Heart left ventricle (tissue), 16 donors: ENCODE measurements at places on chromosomes 2 and 18. TPM values are rescaled to one million over a fixed set of nuclear protein-coding genes. Genes with fewer than 3 reads are reported as not detected.

DNA sequence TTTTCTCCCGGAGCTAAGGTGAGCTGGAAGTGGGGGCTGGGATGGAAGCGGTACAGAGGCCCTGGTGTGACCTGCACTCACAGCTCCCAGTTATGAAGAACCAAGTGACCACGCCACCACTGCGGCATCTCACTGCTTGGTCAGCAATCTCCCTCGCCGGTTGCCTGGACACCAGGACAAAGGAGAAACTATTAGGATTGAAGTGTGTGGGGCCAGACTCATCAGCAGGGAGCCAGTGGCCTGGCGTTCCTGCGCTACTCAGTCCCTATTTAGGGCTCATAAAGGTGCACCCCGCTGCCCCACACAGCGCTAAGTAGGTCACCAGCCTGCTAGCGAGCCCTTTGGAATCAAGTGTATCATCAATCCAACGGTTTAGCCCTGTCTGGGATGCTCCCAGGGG, 82.9 kb downstream of the ZCCHC2 start:
- no peak for DNase-seq

DNA sequence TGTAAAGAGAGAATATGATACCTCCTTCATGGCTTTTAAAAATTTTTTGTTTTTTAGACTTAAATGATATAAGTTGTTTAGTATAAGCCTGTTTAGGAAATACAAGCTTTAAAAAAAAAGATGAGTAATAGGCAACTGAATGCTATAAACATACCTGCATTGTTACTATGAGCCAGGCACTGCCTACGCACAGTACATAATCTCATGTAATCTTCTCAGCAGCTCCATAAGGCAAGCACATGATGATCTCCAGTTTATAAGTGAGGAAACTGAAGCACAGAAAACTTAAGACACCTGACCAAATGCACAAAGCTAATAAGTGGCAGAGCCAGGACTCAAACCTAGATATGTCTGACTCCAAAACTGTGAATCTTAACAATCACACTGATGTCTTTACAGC, 156.3 kb upstream of the SLC1A4 start:
- no peak for DNase-seq

- DNase-seq, result no peak
Observed at GRCh38 chr2:134290358-134290757, 36.5 kb downstream of the MGAT5 start.

GRCh38 chr2:121386707-121387106, 101.7 kb upstream of the TFCP2L1 start:
- no peak for DNase-seq

Gene MEP1B
- not detected for total RNA-seq

- DNase-seq, result no peak
Observed at GRCh38 chr2:36807223-36807886, 110.8 kb downstream of the VIT start.

GRCh38 chr2:64017811-64018700, 1.2 kb downstream of the VPS54 start:
- DNase-seq, result no peak

- no peak for DNase-seq
Observed at GRCh38 chr18:41323044-41323443, 632.0 kb upstream of the PIK3C3 start.

Gene STARD6
- not detected for total RNA-seq
